ENCODE measurements at places on chromosomes 7 and 10.
A peak's percentile ranks its signal among the peaks of the same experiment; 100 is the strongest.

GRCh38 chr7:139576179-139576973 is 52.9 kb downstream of the CLEC2L start:
- DNase-seq, result no peak

- peak; percentile 67 for DNase-seq
These were observed 1.6 kb downstream of the SPOCK2 start for GRCh38 chr10:72086466-72087391.

DNA sequence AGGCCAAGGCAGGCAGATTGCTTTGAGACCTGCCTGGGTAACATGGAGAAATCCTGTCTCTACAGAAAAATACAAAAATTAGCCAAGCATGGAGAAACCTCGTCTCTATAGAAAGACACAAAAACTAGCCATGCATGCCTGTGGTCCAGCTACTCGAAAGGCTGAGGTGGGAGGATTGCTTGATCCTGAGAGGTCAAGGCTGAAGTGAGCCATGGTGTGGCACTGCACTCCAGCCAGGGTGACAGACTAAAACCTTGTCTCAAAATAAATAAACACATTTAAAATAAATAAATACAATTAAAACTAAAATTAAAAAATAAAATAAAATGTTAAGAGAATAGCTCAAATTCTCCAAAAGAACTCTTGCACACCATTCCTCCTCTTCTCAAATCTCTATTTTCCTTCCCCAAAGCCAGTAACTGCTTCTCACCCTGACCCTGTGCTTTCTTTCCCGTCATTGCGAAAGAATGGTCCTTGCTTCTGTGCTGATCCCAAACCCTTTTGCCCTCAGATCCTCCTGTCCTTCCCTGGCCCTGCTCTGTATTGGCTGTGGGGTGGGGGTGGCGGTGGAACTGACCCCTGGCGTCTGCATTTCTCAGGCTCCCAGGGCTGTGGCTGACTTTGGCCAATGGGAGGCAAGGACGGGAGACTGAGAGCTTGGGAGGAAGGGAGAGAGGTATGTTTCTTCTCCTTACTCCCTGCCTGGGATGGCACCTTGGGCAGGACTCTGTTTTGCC is 12.4 kb downstream of the SRGN start:
- DNase-seq, result no peak

GRCh38 chr10:81722399-81722798 is 152.6 kb upstream of the NRG3 start:
- DNase-seq, result no peak

- DNase-seq, result no peak
These were observed 54.8 kb downstream of the MCU start for GRCh38 chr10:72746426-72747363.

GRCh38 chr10:101011517-101012423 is 12.2 kb downstream of the LZTS2 start:
- no peak for DNase-seq

DNA sequence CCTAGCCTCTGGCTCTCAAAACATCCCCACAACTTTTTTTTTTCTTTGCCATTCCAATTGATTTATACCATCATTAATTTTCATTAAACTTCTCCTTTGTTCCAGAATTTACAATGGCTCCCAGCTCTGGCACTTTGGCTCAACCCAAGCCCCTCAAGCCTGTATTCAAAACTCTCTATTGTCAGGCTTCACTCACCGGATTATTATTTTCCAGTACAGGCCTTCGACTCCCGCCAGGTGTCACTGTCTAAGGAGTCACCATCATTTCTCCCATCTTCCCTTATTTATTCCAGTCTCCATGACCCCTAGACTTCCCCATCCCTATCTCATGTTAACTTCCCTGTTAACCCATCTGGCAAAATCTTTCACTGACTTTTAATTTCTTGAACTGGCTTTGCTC is 67.8 kb downstream of the HIPK2 start:
- DNase-seq, result no peak

GRCh38 chr7:149884541-149884940 is 10.8 kb downstream of the ATP6V0E2 start:
- no peak for DNase-seq

- DNase-seq, result no peak
These were observed 46.7 kb upstream of the FAM3C start for GRCh38 chr7:121442845-121443244.

DNA sequence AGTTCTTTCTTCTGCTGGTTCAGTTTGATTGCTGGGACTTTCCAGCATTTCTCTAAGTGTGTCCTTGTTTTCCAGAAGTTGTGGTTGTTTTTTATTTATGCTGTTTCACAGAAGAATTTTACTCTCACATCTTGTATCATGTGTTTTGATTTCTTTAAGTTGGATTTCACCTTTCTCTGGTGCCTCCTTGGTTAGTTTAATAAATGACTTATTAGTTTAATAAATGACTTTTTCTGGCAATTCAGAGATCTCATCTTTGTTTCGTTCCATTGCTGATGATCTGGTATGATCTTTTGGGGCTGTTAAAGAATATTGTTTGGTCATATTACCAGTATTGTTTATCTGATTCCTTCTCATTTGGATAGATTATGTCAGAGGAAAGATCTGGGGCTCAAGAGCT is 59.8 kb upstream of the CYP2C9 start:
- DNase-seq, result no peak

DNA sequence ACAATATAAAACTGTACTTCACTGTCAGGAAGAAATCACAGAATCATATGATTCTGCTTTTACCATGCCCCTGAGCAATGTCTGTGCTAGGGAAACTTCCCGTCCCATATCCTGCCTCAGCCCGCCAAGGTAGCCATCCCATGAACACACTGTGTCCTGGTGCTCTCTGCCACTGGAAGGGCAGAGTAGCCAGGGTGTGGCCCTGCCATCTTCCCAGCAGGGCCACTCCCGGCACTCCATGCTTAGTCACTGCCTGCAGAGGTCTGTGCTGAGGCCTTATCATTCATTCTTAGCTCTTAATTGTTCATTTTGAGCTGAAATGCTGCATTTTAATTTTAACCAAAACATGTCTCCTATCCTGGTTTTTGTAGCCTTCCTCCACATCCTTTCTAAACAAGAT is 31.8 kb downstream of the AP3M1 start:
- DNase-seq, result no peak

GRCh38 chr10:122271076-122271475 is at the start of gene BTBD16:
TSS of gene BTBD16 (plus strand) at chr10:122271296. CDS start at chr10:122275082, 3,786 bp downstream.
- no peak for DNase-seq

- DNase-seq, result no peak
These were observed 259.0 kb downstream of the ADRA2A start for GRCh38 chr10:111335826-111336225.

- DNase-seq, result peak; percentile 3
These were observed 305.9 kb upstream of the MGMT start for GRCh38 chr10:129161150-129161549.

DNA sequence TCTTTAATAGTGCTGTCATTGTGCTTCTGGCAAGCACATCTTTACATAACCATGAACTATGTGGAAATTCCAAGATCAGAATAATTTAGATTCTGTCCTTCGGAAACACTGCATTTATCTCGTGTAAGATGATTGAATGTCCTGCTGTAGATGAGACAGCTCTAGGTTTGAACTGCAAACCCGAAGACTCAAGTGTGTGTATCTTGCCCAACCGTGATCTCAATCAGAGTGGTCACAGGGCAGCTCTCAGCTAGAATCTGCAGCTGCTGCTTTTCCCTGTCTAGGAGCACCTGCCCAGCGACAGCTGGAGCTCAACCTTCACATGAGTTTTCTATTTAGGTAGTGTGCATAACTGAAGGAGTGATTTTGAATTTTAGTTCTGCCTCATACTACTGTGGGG is 17.5 kb upstream of the KIF20B start:
- no peak for DNase-seq

DNA sequence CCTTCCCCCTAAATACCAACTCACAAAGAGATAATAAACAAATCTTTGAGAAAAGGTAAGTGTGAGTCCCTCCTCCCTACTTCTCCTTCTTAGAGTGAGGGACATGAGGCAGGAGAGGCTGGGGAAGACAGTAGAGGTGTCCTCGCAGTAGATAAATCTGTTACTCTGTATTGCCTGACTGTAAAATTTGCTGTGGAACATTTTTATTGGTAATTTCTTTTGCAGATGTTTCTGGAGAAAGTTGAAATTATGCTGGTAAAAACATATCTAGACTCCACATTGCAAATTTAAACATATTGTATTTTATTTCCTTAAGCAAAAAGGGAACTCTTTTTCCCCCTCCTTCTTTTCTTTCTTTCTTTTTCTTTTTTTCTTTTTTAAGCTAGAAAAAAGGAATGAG is 58.5 kb downstream of the PLCE1 start:
- no peak for DNase-seq

DNA sequence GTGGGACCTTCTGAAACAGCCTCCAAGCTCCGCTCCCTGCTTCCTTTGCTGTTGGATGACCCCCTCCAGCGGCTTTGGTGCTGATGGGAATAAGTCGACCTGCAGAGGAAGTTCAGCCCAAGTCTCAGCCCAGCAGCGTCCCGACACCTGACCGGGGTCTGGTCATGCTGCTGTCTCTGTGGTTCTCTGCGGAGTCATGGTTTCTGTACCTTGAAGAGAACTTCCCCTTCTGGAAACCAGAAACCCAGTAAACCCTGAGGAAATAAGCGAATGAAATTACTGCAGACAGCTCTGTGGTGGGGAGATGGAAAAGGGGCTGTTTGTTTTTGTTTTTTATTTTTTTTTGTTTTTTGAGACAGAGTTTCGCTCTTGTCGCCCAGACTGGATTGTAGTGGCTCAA is 18.3 kb upstream of the ZNF12 start:
- no peak for DNase-seq

DNA sequence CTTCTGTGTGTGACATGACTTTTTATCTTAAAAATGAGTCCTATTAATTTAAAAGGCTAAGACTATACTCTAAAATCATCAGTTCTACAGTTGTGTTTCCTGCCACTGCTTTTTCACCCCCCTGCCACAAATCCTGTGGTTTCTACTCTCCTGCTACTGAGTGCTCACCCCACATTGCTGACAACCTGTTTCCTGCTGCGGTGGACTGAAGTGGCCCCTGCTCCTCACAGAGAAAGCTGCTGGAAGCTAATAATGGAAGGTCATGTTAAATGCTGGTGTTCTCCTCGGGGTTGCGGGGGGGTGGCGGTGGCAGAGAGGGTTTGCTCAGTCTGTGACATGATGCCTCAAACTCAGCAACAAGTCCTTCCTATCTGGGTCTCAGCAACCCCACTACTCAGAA is 113.2 kb upstream of the INHBA start:
- DNase-seq, result no peak

GRCh38 chr7:47902013-47902412 is 46.3 kb downstream of the PKD1L1 start:
- no peak for DNase-seq

- DNase-seq, result no peak
These were observed 16.9 kb downstream of the CPA1 start for GRCh38 chr7:130397051-130397757.

- DNase-seq, result no peak
These were observed 140.8 kb downstream of the IQUB start for GRCh38 chr7:123393623-123394022.

GRCh38 chr7:150979713-150980390 is 1.7 kb upstream of the KCNH2 start:
- no peak for DNase-seq

- DNase-seq, result no peak
These were observed 37.3 kb downstream of the CUL1 start for GRCh38 chr7:148735967-148736366.

- no peak for DNase-seq
These were observed 1.7 kb downstream of the LRGUK start for GRCh38 chr7:134128829-134129228.

DNA sequence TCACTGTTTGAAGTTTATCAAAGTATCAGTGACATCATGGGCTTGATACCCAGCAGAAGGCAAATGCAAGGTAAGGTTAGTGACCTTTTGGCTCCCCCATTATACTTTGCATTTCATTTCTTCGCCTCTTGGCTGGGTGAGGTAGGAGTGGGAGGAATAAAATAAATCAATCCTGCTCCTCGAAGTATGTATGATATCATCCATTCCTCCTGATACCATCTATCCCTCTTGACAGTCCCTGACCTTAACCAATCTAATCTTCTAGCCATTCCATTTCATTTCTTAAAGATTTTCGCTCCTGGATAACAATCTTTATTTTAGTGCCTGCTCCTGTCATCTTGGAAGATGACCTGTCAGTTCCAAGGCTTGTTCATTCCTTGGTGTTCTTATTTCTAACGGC is 1083.3 kb downstream of the NXPH1 start:
- DNase-seq, result no peak

GRCh38 chr10:86899670-86900276 is 57.6 kb downstream of the MMRN2 start:
- DNase-seq, result peak; percentile 42

- DNase-seq, result no peak
These were observed 308.2 kb downstream of the AUTS2 start for GRCh38 chr7:69906283-69906995.

GRCh38 chr7:142383841-142384492 is 126.1 kb upstream of the PRSS58 start:
- peak; percentile 28 for DNase-seq

GRCh38 chr10:86347856-86348255 is 18.7 kb downstream of the GRID1 start:
- DNase-seq, result no peak

DNA sequence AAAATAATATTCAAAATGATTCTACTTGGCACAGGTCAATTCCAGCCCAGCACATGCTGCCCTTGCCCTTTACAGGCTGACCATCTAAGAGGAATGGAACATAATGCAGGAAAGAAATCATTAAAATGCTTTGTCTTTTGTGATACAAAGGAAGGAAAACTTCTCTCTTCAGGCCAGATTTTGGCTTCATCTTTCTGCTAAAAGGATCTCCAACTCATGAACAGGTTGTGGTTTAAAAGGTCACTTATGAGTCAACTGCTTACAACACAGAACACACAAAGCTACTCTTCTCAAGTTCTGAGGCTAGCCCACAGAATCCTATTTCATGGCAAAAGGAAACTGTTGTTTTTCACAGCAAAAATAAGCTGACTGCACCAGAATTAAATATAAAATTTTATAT is 197.1 kb downstream of the DOCK4 start:
- no peak for DNase-seq

DNA sequence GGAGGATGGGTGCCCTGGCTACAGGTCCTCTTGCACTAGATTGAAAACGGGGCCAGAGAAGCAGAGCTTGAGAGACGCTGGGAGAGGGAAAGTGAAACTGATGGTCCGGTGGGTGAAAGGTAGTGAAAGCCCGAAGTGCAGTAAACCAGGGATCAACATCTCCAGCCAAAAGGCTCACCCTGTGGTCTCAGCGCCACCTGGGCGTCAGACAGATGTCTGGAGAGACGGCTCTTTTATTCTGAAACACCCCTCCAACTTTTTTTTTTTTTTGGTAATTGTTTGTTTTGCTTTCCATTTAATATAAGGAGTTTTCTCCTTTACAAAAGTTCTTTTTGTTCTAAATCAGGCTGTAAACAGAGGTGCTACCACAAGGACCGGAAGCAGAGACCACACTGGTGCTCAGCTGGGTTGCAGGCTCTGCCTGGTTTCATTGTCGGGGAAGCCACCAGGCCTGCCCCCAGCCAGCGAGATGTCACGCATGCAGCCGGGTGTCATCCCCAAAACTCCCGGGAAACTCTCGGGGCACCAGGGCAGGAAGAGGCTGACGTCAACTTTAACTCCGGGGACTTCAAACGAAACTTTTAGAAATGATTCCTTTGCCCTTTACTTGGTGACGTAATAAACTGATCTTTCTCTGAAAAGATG is 11.2 kb downstream of the IL2RA start:
- peak; percentile 94 for DNase-seq

- DNase-seq, result no peak
These were observed 77.1 kb downstream of the NRF1 start for GRCh38 chr7:129688503-129689222.

- no peak for DNase-seq
These were observed 96.8 kb upstream of the PHYHIPL start for GRCh38 chr10:59079386-59080226.
